Cortex of kidney (tissue), 1 donor: ENCODE measurements at places on chromosomes 2 and 18.

DNA sequence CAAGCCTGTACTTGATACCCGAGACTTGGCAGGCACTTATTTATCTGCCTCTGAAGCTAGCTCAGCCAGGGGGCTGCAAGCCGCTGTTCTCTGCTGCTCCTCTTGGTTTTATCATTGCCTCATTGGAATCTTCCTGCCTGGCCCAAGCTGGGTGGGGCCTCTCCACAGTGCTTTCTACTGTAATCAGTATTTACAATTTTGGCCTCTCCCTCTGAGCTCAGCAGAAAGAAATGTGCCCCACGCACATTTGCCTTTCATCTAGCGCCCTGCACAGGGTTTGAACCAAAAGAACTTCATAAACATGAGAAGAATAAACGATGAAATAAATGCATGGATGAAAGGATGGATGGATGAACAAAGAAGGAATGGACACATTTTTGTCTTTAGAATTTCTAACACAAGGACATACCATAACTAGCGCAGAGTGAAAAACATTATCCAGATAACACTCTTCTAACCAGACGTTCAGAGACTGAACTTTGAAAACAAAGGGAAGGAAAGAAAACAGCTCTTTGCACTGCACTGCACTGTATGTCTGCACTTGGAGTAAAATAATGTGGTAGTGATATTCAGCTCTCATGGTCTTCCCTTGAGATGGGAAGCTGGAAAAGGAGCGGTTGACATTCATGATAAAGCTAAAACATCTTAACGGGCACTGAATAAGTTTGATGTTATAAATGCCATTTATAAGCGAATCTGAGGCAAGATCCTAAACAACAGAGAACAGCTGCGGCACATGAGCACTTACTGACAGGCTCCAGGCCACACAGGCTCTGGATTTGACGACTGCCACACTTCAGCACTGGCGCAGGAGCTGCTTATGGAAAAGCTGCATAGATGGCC lies 86.8 kb upstream of the SP3 start:
- DNase-seq = no peak

DNA sequence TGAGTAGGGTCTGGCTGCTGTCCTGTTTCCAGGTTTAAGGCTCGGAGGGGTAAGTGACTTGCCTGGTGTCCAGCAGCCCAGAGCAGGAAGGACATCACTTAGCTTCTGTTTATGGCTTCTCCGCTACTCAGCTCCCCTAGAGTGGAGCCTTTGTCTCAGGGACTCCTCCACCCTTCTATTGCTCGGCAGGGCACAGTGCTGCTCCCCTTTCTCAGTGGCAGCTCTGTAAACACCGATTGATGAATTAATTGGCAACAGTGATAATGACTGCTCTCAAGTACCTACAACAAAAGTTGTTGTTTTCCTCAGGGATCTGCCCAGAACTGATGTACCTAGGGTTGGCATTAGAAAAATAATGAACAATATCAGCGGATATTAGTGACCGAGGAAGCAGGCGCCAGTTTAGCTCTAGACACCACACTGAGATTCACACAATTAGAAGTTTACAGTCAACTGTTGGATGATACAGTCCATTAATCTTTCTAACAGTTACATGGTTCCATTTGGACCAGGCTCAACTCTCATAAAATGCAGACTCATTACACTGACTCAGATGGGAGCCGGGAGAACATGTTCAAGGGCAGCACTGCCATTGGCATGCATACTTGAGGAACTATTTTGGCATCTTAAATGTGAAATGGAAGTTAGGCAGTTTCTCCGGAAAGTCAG lies 265.7 kb downstream of the MTX2 start:
- DNase-seq = no peak

- no peak for DNase-seq
These were observed 11.3 kb upstream of the EXOC6B start for GRCh38 chr2:72837171-72837570.

GRCh38 chr2:98569197-98569793 lies 39.0 kb downstream of the COA5 start:
- no peak for DNase-seq

DNA sequence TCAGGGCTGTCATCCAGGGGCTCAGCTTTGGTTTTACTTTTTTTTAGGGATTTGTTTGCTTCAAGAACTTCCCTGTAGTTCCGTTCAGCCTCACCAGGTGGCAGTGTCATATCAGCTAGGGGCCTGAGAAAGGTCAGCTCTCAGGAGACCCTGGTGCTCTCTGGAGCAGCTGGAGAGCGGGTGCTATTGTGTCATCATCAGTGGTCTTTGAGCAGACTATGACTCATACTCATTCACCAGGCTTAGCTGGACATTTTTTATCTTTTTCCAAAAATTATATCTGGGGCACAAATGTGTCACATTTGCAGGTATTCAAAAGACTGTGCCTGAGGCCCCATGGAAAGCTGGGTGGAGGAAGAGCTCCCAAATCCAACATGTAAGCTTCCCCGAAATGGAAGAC lies 24.4 kb downstream of the ZNF892 start:
- DNase-seq = no peak

DNA sequence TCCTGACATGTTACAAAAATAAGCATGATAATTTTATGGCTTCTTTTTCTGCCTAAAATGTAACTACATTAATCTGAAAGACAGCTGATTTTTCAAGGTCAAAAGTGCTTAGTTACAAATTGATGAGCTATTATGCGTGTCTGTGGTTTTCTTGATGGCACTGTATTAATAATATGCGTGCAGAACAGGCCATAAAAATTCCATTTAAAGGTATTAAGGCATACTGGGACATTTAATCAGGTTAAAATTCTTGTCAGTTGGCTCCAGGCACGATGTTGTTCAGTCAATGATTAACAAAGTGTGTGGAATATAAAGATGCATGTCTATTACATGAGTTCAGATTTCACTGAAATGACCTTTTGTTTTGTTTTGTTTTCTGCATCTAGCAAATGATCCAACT lies 420.1 kb upstream of the ZNF804A start:
- DNase-seq = no peak

GRCh38 chr18:8948471-8949149 lies 153.9 kb upstream of the NDUFV2 start:
- DNase-seq = no peak

DNA sequence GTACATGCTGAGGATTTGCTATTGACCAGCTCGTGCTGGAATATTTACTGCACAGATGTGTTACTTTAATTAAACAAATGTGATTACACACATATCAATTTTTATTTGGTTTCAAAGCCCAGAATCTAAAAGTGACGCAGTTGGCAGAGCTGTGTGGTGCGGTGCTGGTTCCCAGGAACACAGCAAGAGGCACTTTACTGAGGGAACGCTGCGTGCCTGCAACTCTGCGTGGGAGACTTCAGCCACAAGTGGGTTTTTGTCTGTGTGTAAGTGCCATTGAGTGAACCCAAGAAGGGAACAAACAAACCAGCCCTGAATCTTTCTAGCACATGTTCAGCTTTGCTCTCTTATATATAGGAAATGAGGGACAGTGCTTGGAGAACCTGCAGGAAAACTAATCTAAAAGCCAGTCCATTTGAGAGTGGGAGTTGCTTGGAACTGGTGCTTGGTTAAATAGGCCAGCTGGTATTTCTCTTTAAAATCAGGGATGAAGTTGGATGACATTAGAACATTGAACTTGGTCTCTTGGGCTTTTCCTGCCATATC lies 196.6 kb upstream of the CELF4 start:
- no peak for DNase-seq

- DNase-seq = no peak
These were observed 25.5 kb downstream of the MRPL35 start for GRCh38 chr2:86224645-86225355.

- no peak for DNase-seq
These were observed 44.5 kb downstream of the COL3A1 start for GRCh38 chr2:189018631-189019030.

- DNase-seq = no peak
These were observed 8.3 kb downstream of the BMP10 start for GRCh38 chr2:68862889-68863288.

GRCh38 chr2:134011936-134012586 lies 241.8 kb upstream of the MGAT5 start:
- no peak for DNase-seq

GRCh38 chr2:43041661-43042360 lies 184.6 kb downstream of the ZFP36L2 start:
- no peak for DNase-seq

DNA sequence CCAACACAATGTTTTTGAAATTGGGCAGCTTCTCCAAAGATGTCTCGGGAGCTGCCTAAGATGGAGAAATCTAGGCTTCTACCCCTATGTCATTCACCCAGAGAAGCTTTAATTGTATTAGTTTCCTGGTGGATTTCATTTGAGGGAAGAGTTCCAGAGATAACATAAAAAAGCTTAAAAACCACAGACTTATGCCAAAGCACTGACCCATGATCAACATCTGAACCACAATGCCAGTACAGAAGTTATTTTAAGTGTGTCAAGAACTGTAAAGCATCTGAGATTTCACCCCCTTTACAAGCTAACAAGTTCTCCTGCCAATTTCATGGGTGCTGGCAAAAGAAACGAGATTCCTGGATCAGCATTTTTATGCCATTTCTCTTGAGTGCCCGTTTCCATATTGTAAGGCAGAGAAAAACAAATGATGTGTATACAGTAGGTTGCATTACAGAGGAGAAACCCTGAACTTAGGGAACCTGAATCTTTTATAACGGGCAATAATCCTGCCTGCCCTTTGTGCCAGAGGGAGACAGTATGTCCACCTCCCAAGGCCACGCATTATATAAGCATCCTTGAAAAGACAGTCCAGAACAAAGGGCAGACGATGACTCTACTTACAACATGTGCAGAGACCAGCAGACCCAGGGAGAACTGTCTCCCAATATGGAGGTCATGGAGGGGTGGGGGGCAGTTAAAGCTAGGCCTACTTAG lies 44.1 kb downstream of the MREG start:
- no peak for DNase-seq

- DNase-seq = no peak
These were observed 218.8 kb upstream of the APCDD1 start for GRCh38 chr18:10235661-10235952.

- no peak for DNase-seq
These were observed 85.6 kb downstream of the MIB1 start for GRCh38 chr18:21826196-21826595.

DNA sequence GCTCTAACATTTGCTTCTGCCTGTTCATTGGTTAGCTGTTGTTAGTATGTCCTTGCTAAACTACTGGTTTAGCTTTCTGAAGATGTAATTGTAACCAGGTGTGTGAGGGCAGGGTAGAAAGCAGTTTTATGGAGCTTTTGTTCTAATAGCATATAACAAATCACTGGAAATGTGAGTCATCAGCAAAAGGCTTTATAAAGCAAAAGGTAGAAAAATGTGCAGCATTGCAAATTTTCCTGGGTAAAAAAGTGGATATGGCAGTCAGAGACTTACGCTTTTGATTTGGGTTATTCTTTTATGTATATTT lies 85.3 kb downstream of the ZNF407 start:
- no peak for DNase-seq
